ENCODE measurements at places on chromosomes 4 and X. TPM values are rescaled to one million over a fixed set of nuclear protein-coding genes. Genes with fewer than 3 reads are reported as not detected.

CXCL3 gene
- total RNA-seq: not detected

BST1 gene
- total RNA-seq: 0.33 TPM

RHOXF2B gene
- total RNA-seq: not detected

GRID2 gene
- total RNA-seq: not detected

CAPN6 gene
- total RNA-seq: not detected

MAGEE2 gene
- total RNA-seq: not detected

Measured in activated naive CD4-positive, alpha-beta T cell treated with anti-CD3 and anti-CD28 coated beads, Interleukin-2, amount 10 ng/mL, durations not matched to agents 5 hours and 36 hours (primary cell).